ENCODE measurements at places on chromosomes 13 and 19.

GRCh38 chr19:14758816-14759215, 19.5 kb downstream of the ADGRE2 start:
- no peak for DNase-seq

- no peak for DNase-seq
Measured at GRCh38 chr13:20940083-20940482, 37.5 kb upstream of the XPO4 start.

GRCh38 chr13:95319551-95320274, 18.5 kb upstream of the ABCC4 start:
- DNase-seq, result no peak

GRCh38 chr13:111304041-111304544, 16.3 kb upstream of the TEX29 start:
- DNase-seq, result no peak

GRCh38 chr13:97403893-97404750, 29.8 kb upstream of the RAP2A start:
- no peak for DNase-seq

- DNase-seq, result no peak
Measured at GRCh38 chr13:98222081-98222554, 45.0 kb upstream of the RNF113B start.

GRCh38 chr19:10206226-10206885, 11.6 kb upstream of the DNMT1 start:
- peak; percentile 77 for DNase-seq

- DNase-seq, result no peak
Measured at GRCh38 chr13:44363631-44364344, 9.8 kb upstream of the SERP2 start.

GRCh38 chr13:100022798-100023197, 41.2 kb downstream of the ZIC2 start:
- DNase-seq, result no peak

- DNase-seq, result no peak
Measured at GRCh38 chr13:99067159-99067985, 89.5 kb upstream of the DOCK9 start.

DNA sequence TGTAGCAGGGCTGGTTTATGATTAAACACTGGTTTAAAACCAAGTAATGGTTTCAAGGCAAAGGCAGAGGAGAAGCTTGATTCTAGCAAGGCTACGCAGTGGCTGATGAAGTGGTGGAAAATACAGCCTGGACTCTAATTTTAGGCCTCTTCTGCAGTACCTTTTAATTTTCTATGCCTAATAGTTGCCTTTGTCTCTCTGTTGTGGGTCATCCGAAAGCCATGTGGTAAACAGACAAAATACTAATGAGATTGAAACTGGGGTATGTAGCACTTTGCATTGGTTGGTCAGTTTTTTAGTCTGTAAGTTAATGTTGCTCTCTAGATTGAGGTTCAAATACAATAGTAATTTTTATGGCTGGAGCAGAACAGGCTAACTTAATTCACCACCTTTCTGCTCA, 3.3 kb downstream of the LMO7 start:
- no peak for DNase-seq

GRCh38 chr19:1401138-1401888, at the start of gene GAMT:
GAMT (minus strand) TSS chr19:1401542; CDS start chr19:1401476, 66 bp downstream.
- no peak for DNase-seq

DNA sequence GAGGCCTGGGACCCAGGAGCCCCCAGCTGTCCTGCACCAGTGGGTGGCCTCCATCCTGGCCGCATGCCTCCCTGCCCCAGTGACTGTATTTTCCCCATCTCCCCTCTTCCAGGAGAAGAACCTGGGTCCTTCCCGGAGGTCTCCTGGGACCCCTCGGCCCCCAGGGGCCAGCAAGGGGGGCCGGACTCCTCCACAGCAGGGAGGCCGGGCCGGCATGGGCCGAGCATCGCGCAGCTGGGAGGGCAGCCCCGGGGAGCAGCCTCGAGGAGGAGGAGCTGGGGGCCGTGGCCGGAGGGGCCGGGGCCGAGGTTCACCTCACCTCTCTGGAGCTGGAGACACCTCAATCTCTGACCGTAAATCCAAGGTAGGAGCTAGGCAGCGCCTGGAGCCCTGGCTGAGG, 4.2 kb downstream of the CCDC9 start:
- no peak for DNase-seq

GRCh38 chr13:71306821-71307220, 560.2 kb downstream of the DACH1 start:
- no peak for DNase-seq

- no peak for DNase-seq
Measured at GRCh38 chr19:11944656-11945055, 19.7 kb downstream of the ZNF700 start.

- no peak for DNase-seq
Measured at GRCh38 chr19:2848616-2849015, 7.3 kb downstream of the ZNF555 start.

DNA sequence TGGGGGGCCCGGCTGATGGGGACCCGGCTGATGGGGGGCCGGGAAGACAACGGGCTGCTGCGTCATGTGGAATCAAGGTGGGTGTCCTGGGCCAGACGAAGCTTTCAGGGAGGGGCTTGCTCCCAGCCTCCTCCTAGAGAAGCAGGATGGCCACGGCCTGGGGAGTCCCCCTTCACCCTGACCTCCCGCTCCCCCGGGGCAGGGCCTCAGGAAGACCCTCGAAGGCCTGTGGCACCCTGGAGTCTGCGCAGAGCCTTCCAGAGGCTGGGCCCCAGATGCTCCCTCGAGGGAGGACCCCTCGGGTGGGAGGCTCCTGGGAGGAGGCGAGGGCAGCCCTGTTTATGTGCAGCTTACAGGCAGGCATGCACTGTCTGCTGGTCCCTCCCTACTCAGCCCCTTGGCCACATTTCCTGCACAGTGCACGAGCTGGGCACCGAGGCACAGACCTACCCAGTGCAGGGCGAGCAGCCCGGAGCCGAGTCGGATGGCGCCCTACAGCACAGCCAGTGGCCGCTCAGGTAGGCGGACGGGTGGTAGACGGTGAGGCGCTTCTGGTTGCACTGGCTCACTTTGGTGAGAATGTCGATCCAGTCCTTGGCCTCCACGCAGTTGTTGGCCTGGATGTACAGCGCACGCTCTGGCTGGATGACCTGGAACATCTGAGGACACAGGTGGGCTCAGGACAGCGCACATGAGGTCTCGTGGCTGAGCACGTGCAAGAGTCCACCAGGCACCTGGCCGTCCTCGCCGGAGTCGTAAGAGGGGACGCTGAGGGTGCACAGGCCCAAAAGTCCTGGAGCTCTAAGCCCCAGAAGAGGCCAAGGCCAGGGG, 22.4 kb upstream of the C13orf46 start:
- DNase-seq, result no peak

DNA sequence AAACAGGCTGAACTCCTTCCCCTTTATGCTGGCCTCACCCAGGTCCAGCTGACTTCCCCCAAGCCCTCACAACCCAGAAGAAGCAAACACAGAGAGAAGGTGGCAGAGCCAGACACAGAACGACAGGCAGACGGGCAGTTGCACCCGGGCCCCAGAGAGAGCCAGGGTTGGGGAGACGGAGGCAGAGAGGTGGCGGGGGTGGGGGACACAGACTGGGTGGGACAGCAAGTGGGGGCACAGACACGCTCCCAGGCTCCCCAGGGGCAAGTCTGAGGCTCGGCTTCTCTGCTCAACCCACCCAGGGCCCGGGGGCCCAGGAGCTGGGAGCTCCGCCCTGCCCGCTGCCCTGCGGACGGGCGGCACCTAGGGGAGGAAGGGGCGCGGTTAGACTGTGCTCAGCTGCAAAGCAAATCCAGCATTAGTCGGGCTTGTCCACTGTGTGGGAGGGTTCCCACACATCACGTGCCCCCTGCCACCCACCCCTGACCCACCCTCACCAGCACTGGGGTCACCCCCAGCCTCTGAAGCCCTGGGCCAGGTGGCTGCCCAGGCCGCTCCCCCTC, 31.3 kb upstream of the ASF1B start:
- DNase-seq, result peak; percentile 61

GRCh38 chr13:34647379-34648150, 294.5 kb upstream of the NBEA start:
- DNase-seq, result no peak

DNA sequence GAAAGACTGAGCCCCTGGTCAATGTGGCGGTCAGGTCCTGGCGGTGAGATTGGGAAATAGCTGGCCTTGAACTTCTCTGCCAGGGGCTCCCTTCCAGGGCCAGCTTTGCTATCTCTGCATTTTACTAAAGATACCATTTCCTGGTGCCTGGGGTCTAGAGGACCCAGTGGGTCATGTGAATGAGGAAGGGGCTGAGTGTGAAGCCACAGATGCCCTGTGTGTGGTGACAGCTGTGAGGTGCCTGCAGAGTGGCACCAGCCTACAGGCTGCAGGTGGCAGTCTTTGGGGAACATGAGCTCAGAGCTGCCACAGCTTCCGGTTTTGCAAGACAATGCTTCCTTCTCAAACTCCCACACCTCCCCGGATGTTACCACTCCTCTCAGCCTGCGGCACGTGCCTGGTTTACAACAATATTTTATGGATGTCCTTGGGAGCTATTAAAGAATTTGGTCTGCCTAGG, 5.2 kb upstream of the MLNR start:
- peak; percentile 89 for DNase-seq

DNA sequence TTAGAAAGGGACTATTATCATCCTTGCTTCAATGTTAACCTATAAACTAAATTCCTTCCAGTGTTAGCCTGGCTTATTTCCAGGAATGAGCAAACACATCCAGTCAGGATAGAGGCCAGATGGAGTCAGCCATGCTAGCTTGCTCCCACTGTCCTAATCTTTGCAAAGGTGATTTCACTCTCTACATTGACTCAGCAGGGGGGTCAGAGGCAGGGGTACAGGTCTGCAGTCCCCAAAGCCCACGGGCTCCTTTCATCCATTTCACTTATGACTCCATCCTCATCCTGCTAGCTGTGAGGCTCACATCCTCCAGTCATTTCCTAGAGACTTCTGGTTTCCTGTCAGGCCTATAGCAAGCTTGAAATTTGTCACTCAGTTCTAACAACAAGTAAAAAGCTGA, 63.4 kb upstream of the CEACAM8 start:
- no peak for DNase-seq

DNA sequence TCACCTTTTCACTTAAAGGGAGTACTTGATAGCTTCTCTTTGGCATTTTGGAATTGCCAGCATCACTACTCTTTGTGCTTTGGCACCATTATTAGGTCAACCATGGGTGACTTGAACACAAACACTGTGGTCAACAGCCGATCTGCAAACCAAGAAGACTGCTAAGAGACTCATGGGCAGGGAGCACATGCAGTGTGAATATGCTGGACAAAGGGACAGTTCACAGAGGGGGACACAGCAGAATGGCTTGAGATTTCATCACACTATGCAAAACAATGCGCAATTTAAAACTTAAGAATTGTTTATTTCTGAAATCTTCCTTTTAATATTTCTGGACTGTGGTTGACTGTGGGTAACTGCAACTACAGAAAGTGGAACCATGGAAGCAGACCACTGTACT, 64.4 kb downstream of the LMO7 start:
- no peak for DNase-seq

DNA sequence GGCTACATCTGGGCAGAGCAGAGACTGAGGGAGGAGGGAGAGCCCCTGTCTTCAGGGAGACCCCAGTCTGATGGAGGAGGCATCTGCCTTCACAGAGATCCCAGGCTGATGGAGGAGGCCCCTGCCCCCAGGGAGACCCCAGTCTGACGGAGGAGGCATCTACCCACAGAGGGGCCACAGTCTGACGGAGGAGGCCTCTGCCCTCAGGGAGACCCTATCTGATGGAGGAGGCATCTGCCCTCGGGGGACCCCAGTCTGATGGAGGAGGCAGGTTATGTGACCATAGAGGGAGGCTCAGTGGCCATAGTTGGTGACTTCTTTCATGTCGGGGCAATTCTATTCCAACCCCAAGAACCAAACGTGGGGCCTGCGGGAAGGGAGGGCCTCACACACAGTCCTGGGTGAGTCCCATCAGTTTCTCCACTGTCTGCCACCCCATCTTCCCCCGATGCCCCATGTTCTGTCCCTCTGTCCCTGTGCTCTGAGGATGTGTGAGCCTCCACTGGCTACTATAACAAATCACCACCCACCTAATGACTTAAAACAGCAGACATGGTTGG, 14.3 kb downstream of the MISP start:
- no peak for DNase-seq

- peak; percentile 5 for DNase-seq
Measured at GRCh38 chr13:23960566-23961156, 63.4 kb upstream of the C1QTNF9B start.

- DNase-seq, result no peak
Measured at GRCh38 chr19:35805526-35806102, 7.0 kb downstream of the PRODH2 start.

- no peak for DNase-seq
Measured at GRCh38 chr13:91056746-91057145, 290.7 kb upstream of the MIR17HG start.

DNA sequence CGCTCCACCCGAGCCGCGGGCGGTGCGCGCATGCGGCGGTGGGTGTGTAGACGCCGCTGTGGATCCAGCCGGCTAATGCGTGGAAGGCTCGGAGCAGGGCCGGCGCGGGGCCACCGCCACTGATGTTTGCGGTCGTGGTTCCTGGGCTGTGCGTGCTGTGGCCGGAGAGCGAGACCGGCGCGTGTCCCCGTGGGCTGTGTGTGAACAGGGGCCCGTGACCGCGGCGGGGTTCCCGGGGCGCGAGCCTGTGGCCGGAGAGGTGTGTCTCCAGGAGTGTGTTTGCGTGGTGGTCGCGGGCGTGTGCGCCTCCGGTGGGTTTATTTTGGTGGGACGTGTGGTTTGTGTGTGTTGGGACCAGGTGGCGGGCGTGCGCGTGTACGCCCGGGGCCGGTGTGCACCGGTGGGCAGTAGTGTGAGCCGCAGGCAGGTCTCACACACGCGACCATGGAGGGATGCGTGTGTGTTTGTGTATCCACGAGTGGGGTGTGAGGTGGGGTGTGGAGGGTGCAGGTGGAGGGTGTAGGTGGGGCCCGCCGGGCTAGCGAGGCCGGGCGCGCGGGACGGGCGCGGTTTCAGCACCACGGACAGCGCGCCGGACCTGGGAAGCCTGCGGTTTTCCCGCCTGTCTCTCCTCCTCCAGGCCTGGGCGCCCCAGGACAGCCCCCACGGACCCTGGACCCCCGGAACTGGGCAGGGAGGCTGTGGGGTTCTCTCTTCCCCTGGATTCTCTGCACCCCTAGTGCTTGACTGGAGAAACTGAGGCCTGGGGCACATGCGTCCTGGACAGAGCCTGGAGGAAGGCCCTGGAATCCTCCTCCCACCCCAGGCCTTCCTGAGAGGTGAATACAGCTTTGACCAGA, 1.6 kb downstream of the HCN2 start:
- no peak for DNase-seq

DNA sequence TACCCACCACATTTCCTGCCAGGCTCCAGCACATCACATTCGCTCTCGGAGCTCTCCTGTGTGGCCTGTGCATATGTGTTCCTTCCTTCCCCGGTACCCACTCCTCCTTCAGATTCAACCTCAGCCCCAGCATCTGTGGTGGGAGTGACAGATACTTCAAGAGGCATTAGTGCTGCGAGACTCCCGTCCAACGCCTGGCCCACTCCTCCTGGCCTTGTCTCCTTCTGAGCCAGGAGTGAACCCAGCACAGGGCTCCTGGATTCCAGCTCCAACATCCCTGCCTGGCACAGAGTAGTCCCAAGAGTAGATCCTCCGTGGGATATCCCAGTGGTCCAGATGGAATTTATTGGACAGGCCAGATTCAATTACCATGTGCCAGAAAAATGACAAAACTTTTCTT, 55.9 kb downstream of the SACS start:
- no peak for DNase-seq

- no peak for DNase-seq
Measured at GRCh38 chr13:38430796-38431195, 81.1 kb downstream of the UFM1 start.

Data from inflammatory macrophage (primary cell).